ENCODE measurements at places on chromosomes 3 and 15.

DNA sequence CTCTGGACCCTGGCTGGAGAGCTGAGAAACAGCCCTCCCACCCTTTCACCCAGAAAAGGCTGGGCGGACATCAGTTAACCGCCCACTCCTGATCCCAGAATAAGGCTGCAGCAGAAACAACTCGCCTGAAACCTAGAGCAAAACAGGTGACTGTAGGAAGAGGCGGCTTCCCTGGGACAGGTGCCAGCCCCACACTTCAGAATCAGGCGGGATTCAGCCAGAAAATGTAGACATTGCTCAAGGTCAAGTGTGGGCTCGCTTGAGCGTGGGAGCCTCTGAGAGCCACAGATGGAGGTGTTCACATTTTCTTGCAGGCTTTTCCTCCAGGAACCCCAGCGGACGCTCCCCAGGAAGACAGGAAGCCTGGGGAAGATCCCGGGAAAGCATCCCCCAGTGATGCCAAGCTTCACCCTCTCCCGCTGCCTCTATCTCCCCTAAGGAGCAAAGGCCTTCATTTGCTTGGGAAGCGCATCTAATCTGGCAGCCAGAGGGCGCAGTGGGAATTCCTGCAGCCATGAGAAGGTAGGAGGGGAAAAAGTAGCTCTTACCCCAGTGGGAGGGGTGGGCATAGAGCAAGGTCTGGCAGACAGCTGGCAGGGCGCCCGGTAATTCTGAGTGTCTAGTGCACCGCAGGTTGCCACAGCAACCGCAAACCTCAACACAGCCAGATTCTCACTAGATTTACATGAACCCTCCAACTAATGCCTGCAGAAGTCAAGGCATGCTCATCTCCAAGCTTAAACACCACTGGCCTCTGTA is 77.7 kb downstream of the OCA2 start:
- no peak overlapping the region for H3K27ac ChIP-seq
- H3K36me3 ChIP-seq, result peaks cover 5% of the 10 kb centered on the region
- no peaks in the 10 kb centered on the region for H3K27me3 ChIP-seq

GRCh38 chr3:141223673-141224166 is 7.9 kb upstream of the PXYLP1 start:
- no peaks in the 10 kb centered on the region for H3K36me3 ChIP-seq
- H3K27me3 ChIP-seq, result no peaks in the 10 kb centered on the region
- no peak overlapping the region for H3K4me3 ChIP-seq
- no peak overlapping the region for H3K27ac ChIP-seq
- no peak for DNase-seq

DNA sequence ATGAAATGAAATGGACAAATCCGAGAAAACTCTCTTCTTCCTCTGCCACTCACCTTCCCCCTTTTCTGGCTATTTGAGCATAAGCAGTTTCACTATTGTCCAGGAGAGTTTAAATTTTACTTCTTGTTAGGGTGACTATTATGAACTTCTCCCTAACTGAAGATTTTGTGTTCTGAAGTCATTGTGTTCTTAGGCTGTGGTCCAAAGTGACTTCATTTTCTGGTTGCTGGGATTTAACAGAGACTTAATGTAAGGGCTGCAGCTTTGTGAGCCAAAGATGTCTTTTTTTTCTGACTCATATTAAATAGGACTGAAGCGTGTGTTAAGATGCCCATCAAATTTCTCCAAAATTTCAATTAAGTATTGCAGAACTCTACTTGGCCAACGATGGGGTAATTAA is 46.5 kb upstream of the FSTL1 start:
- H3K27ac ChIP-seq, result peak overlapping the region; percentile 21
- DNase-seq, result peak; percentile 73
- no peaks in the 10 kb centered on the region for H3K4me1 ChIP-seq
- no peaks in the 10 kb centered on the region for H3K27me3 ChIP-seq
- no peaks in the 10 kb centered on the region for H3K36me3 ChIP-seq

- H3K27ac ChIP-seq, result no peak overlapping the region
- no peaks in the 10 kb centered on the region for H3K27me3 ChIP-seq
- no peak overlapping the region for H3K4me3 ChIP-seq
- H3K4me1 ChIP-seq, result no peaks in the 10 kb centered on the region
- DNase-seq, result no peak
Measured at GRCh38 chr15:90982135-90982534, 12.2 kb downstream of the PRC1 start.

DNA sequence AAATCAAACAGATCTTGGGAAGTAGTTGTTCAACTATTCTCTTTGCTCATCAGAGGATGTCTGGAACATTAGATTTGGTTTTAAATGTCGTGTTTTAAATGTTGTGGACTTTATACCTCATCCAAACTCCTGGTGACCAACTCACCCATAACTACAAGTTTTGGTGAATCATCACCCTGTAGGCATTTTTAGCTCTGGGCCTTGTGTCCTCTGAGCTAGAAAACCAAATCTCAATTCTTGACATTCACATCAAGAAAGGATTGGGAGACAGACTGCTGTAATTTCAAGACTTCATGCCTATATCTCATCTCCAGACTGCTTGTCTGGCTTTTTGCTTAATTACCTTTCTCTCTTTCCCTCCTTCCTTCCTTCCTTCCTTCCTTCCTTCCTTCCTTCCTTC is 228.5 kb upstream of the ROBO2 start:
- H3K36me3 ChIP-seq, result no peaks in the 10 kb centered on the region
- H3K27me3 ChIP-seq, result no peaks in the 10 kb centered on the region
- H3K4me1 ChIP-seq, result no peaks in the 10 kb centered on the region
- H3K27ac ChIP-seq, result no peak overlapping the region
- no peak overlapping the region for H3K4me3 ChIP-seq

DNA sequence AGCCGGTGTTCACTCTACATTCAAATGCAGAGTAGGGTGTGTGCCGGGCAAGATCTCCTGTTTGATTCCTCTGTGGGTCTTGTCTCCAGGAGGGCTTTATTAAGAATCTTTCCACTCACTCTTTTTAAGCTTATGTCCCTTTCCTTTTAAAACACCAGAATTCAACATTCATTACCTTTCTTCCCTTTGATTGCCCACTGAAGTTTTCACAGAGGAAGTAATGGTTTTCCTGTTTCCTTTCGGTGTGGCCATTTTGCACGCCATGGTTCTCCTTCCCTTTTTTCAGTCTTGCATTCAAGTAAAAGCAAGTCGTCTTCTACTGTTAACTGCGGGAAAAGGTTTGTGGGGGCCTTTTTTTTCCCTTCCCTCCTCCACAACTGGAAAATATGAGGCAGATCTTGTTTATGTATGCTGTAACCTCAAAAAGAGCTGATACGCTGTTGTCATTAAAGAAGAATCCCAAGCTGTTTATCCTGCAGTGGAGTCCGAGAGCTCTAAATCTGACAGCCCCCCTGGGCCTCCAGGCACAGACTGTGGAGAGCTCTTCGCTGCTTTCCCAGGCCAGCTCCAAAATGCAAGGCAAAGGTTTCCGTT is 40.5 kb downstream of the FILIP1L start:
- H3K27me3 ChIP-seq, result no peaks in the 10 kb centered on the region
- peak overlapping the region; percentile 9 for H3K27ac ChIP-seq
- no peak overlapping the region for H3K4me3 ChIP-seq
- H3K36me3 ChIP-seq, result no peaks in the 10 kb centered on the region
- DNase-seq, result peak; percentile 55

GRCh38 chr3:12440927-12441714 is 43.2 kb upstream of the TSEN2 start:
- H3K27ac ChIP-seq, result no peak overlapping the region
- no peaks in the 10 kb centered on the region for H3K27me3 ChIP-seq
- H3K4me1 ChIP-seq, result peaks cover 24% of the 10 kb centered on the region
- no peak overlapping the region for H3K4me3 ChIP-seq

- no peak overlapping the region for H3K27ac ChIP-seq
- no peaks in the 10 kb centered on the region for H3K4me1 ChIP-seq
Measured at GRCh38 chr3:33103034-33103433, 6.1 kb upstream of the GLB1 start.

DNA sequence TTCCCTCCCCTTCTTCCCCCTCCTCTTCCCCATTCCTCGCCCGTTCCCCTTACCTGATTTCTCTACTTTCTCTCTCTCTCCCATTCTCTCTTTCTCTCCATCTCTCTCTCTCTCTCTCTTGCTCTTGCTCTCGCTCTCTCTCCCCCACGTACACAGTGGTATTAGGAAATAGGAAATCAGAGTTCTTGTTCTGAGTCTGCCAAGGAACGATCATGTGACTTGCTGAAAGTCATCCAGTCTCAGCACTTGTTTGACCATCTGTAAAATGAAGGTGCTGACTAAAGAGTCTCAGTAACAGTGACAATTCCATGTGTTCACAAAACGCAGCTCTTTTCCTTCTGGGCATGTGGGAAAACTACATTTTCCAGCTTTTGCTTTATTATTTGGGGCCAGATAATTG is 445.0 kb upstream of the TGFBR2 start:
- no peaks in the 10 kb centered on the region for H3K36me3 ChIP-seq
- peak overlapping the region; percentile 33 for H3K27ac ChIP-seq
- DNase-seq, result no peak
- H3K27me3 ChIP-seq, result no peaks in the 10 kb centered on the region
- peaks cover 8% of the 10 kb centered on the region for H3K4me1 ChIP-seq

GRCh38 chr15:70479785-70480184 is 283.6 kb downstream of the UACA start:
- DNase-seq, result no peak
- H3K4me3 ChIP-seq, result no peak overlapping the region
- H3K27me3 ChIP-seq, result peaks cover 2% of the 10 kb centered on the region
- H3K36me3 ChIP-seq, result no peaks in the 10 kb centered on the region
- no peaks in the 10 kb centered on the region for H3K4me1 ChIP-seq
- no peak overlapping the region for H3K27ac ChIP-seq

- no peaks in the 10 kb centered on the region for H3K36me3 ChIP-seq
- H3K4me1 ChIP-seq, result no peaks in the 10 kb centered on the region
- H3K27me3 ChIP-seq, result no peaks in the 10 kb centered on the region
- DNase-seq, result no peak
- no peak overlapping the region for H3K27ac ChIP-seq
Measured at GRCh38 chr3:18057471-18058091, 315.1 kb upstream of the TBC1D5 start.

DNA sequence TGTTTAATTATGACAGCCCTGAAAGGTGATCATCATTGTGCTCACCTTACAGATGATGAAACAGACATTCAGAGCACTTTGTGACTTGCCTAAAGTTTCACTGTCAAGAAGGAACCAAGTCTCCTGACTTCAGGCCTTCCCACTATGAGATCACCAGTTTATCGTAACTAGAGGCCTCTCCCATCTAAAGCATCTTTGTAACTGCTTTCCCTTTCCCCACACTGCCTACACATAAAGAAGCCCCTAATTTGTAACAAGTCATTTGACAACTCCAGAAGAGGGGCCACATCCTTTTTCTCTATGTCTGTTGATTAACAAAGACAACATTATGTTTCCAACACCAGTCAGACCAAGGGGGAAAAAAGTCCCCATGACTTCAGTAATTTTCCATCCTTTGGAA is 1.1 kb downstream of the KLHL6 start:
- H3K27me3 ChIP-seq, result no peaks in the 10 kb centered on the region
- H3K4me3 ChIP-seq, result no peak overlapping the region
- no peaks in the 10 kb centered on the region for H3K4me1 ChIP-seq
- H3K27ac ChIP-seq, result no peak overlapping the region
- no peaks in the 10 kb centered on the region for H3K36me3 ChIP-seq

All from lung (tissue), 17 donors.